ENCODE measurements at places on chromosomes 11 and 22.

- no peak for DNase-seq
Measured at GRCh38 chr11:7522121-7522520, 8.3 kb downstream of the PPFIBP2 start.

DNA sequence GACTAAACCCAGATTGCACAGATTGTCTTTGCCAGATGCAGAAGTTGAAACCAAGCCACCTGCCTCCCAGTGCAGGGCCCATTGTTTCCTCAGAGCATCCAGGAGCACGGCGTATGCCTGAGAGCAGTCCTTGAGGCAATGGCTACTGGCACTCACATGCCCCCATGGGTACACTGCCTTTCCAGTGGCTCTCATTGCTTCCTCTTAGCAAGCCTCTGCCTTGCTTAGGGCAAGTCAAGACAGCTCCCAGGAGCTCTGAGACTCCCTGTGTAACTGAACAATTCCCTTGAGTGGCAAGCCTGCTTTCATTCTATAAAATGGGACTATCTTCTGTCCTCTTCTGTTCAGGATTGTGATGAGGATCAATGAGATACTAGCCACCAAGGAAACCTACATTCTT is 4.1 kb downstream of the SYTL2 start:
- DNase-seq, result no peak

GRCh38 chr22:26561756-26562417 is 28.0 kb downstream of the TPST2 start:
- no peak for DNase-seq

DNA sequence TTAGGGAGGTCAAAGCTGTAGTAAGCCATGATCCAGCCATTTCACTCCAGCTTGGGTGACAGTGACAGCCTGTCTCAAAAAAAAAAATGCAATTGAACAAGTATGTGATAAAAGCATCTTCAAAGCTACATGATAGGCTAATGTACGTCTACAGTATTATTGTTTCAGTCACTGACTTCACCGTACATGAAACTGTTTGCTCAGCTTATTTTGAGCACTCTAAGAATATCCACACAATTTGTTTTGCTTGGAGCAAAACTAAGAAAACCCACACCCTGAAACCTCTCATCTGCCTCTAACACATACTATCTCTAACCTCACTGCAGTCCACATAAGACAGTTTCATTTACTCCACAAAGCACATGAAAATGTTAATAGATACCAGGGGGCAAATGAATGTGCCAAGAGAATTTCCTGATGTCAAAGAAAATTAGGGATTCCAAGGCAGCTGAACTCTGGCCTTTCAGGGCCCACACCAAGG is 60.7 kb downstream of the KCNA4 start:
- DNase-seq, result no peak

GRCh38 chr11:37621662-37622061 is 1023.6 kb upstream of the RAG2 start:
- DNase-seq, result no peak

GRCh38 chr22:23527971-23528740 is 51.9 kb downstream of the IGLL1 start:
- DNase-seq, result no peak

GRCh38 chr11:120871924-120872323 is 152.0 kb upstream of the TBCEL start:
- DNase-seq, result no peak

DNA sequence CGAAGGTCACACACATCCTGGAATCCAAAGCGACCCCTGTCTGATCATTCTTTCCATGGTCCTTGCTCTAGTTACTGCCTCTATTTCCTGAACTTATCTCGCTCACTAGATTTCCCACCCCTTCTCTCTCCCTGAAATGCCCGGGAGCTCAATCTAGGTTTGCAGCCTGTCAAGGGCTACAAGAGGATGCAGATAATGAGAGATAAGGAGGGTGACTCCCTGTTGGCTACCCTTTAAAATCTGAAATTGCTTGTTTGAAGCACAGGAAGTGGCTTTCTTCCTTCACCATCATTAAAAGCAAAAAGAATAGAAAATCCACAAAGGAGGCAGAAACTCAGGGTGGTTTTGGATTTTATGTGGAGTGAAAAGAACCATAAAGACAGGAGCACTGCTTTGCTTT is 13.0 kb upstream of the FLI1 start:
- DNase-seq, result no peak

DNA sequence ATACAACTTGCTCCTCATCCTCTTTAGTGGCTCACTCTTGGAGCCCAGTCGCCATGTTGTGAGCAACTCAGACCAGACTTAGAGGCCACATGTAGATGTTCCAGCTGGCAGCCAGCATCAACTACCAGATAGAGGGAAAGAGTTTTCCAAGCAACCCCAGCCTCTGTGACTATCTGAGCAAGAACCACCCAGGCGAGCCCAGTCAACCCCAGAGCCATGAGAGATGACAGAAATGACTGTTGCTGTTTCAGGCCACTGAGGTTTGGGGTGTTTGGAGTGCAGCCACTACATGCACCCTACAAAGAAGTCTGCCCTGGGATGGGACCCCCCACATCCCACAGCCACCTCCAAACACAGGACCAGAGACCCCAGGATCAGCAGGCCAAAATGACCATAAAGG is 24.8 kb upstream of the CLDN5 start:
- no peak for DNase-seq

GRCh38 chr22:45254388-45254787 is 13.7 kb upstream of the KIAA0930 start:
- DNase-seq, result no peak

- DNase-seq, result peak; percentile 12
Measured at GRCh38 chr11:3203221-3204043, 15.2 kb downstream of the MRGPRG start.

DNA sequence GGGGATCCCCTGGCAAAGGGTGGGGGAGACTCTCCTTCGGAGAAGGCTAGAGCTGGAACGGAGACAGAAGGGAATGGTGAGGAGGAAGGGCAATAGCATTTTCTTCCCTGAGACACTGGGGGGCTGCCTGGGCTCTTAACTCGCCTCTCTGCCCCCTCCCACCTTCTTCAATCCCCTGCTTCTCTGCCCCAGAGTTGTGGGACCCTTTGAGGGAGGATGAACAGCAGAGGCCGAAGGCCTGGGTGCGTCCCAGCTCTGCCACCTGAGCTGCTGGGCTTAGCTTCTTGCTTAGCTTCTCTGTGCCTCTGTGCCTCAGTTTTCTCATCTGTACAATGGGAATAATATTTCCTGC is 72.4 kb downstream of the RTL6 start:
- DNase-seq, result no peak

DNA sequence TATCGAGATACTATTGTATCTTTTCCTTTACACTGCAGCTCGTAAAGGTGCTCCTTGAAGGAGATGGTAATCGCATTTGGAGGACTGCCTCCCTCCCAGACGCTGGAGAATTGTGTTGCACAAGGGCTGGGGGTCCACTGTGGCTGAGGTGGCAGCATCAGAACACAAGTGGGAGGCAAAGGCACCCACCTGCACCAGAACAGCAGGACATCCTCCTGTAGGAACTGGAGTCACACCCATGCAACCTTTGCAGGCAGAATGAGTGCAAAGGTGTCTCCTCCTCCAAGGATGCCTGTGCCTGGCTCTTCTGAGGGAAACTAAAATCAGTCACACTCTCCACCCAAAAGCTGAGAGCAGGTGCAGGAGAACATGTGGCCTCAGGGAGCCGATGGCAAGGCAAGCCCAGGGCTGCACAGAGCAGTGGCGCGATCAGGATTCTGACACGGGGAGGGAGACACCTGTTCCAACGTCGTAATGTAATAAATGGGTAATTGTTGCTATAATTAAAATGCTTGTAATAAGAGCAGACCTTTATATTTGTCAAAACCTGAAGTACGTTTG is 1501.4 kb downstream of the TBC1D22A start:
- no peak for DNase-seq

GRCh38 chr11:69305885-69306540 is 12.1 kb downstream of the MYEOV start:
- no peak for DNase-seq

DNA sequence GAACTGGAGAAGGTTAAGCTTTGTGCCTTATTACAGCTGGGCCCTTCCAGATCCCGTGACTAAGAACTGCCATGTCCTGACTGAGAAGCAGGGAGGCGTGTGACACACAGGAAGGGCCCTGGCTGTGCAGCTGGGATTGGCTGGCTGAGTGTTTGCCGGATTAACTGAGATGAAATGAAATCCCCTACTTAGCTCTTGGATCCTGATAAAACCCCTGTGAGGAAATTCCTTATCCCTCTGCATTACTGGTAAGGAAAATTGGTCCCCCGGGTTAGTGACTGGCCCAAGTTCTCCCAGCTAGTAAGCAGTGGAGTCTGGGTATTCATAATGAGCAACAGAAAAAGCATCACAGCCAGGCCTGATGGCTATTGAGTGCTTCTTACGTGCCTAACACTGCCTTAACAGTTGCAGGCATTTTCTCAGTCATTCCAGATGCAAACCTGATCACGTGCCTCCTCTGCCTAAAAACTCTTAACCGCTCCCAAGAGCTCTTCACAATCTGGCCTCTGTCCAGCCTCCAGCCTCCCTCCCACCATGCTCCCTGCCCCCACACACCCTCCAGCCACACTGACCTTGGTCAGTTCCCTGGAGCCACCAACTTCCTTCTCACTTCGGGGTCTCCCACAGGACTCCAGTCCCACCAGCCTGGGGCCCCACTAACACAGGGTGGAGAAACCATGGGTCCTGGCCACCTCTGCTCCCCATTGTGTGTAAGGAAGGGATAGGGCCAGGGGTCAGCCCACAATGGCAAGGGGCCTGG is 37.8 kb downstream of the ARRB1 start:
- DNase-seq, result no peak

- no peak for DNase-seq
Measured at GRCh38 chr22:48226026-48227013, 1463.9 kb downstream of the TBC1D22A start.

GRCh38 chr11:44613153-44613552 is 47.7 kb downstream of the CD82 start:
- DNase-seq, result no peak

- DNase-seq, result no peak
Measured at GRCh38 chr22:38777087-38777671, 16.8 kb downstream of the DNAL4 start.

DNA sequence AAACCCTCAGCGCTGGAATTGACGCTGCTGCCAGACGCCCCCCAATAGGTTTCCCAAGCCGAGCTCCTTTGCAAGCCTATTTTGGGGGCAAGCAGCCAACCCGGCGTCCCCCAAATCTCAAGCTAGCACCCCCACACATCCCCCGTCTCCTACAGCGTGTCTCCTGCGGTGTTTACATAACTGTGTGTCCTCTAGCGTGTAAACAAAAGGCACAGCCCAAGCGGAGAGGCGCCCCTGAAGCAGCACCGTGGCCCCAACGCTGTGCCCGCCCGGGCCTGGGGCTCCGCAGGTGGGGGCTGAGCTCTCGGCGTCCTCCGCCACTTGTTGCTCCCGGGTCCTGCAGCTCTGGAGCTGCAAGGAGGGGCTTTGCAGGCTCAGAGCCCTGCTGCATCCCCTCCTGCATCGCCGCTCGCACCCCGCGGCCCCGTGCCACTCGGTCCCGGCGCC is 1.6 kb downstream of the CADM1 start:
- no peak for DNase-seq

- no peak for DNase-seq
Measured at GRCh38 chr11:17630936-17631335, 83.9 kb downstream of the OTOG start.

DNA sequence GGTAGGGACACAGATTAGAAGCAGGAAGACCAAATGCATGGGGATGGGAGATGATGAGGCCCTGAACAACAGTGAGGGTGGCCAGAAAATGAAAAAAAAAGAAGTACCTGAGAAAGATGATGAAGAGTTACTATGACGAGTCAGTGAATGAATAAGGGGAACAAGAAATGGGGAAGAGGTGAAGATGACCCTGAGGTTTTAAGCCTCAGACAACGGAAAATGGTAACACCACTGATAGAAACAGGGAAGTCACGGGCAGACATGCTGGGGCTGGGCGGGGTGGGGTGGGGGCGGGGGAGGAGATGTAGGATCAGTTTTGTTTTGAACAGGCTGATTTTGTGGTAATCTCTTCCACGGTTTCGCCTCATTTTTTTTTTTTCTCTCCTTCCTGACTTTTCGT is 205.1 kb upstream of the CADM1 start:
- DNase-seq, result no peak

DNA sequence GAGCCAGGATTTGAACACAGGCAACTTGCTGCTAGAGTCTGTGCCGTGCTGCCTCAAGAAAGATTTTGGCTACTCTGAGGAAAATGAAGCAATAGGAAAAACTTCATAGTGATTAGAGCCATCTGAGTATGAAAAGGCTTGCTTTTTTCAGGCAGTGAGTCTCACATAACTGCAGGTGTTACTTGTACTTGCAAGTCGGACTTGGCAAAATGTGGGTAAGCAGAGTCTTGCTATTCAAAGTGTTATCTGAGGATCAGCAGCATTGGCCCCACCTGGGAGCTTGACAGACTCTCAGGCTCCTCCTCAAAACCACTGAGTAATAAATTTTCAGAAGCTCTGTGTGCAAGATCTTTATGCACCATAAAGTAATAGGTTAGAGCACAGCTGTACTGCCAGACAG is 18.1 kb downstream of the RNF141 start:
- no peak for DNase-seq

Data from NCI-H2107 (cell line).